CD4-positive, CD25-positive, alpha-beta regulatory T cell (primary cell): ENCODE measurements at places on chromosomes 16 and 17.

DNA sequence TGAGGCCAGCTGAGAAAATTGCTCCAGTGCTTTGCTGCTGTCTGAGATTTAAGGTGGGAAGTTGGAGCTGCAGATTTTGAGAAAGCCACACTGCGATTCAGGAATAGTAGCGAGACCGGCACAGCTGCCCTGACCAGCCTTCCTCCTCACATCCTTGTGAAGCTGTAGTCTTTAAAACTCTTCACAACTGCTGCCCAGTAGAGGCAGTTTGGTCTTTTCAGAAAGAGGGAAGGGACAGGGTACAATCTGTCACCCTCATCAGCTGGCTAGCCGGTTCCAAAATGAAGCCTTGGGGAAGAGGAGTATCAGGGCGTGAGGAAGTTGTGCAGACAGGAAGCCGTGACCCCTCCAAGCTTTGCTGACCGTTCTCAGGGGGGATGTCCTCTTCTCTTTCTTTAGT, 195.3 kb downstream of the MSI2 start:
- DNase-seq: no peak

DNA sequence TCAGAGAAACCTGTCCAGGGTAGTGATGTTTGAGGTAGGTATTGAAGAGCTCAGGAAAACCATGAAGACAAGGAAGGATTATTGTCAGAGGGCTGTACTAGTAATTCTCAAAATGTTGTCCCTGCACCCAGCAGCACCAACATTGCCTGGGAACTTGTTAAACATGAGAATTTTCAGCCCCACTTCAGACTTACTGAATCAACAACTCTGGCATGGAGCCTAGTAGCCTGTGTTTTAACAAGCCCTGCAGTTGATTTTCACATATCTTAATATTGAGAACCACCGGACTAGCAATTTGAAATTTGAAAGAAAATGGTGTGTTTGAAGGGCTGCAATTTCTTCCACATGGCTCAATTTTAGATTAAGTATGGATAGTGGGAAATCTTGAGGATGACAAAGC, 2.8 kb upstream of the KIF2B start:
- no peak for DNase-seq

GRCh38 chr17:64635647-64636305, 26.3 kb downstream of the SMURF2 start:
- DNase-seq: no peak

GRCh38 chr17:74839990-74840852, 19.5 kb downstream of the GRIN2C start:
- DNase-seq: no peak

DNA sequence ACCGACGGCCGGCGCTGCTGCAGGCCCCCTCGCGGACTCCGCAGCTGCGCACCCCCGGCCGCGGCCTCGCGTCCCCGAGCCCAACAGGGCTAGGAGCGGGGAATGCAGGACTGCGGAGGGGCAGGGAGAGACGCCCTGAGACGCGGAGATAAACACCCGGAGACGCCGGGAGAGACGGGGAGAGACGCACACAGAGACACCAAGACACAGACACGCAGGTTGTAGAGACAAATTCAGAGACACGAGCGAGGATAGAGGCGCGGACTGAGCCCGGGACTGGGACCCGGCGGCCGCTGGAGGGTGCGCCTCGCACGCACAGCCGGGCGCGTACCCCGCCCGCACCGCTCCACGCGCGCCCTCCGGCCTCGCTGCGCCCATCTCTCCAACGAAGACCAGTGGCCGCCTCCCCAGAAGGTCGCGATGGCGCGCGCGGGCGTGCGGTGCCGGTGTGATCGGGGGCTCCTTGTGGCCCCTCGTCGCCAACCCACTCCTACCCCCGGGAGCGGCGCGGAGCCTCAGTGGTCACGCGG, 902 bp downstream of the STAC2 start:
- no peak for DNase-seq

- no peak for DNase-seq
Observed at GRCh38 chr17:77840513-77841165, 117.9 kb upstream of the TNRC6C start.

GRCh38 chr17:75468291-75468754, 11.9 kb downstream of the TMEM94 start:
- DNase-seq: no peak

- no peak for DNase-seq
Observed at GRCh38 chr16:59202233-59202862, 468.2 kb upstream of the GOT2 start.

- DNase-seq: peak; percentile 37
Observed at GRCh38 chr17:61416540-61417363, 17.1 kb downstream of the TBX2 start.

GRCh38 chr16:19666477-19666876, 51.5 kb downstream of the KNOP1 start:
- DNase-seq: no peak
